ENCODE measurements at places on chromosomes 1 and 21.

- DNase-seq: no peak
Measured at GRCh38 chr1:13754510-13755103, 54.6 kb downstream of the PRDM2 start.

DNA sequence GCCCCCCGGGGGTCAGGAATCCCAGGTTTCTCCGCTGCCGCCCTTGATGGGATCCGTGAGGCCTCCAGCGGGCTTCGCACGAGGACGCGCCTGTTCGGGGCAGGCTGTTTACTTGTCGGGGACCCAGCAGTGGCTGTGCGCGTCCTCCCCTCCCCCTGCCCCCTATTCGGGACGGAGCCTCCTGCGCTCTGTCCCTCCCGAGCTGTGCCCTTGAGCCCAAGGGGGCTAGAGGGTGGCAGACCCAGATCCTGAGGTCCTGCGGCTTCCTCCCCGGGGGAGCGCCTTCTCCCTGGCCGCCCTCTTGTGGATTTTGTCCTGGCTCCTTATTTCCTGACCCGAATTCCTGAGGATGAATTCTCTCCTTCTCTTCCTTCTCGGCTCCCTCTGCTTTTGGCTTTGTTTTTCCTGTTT lies 38.4 kb downstream of the PIK3CD start:
- peak; percentile 51 for DNase-seq

DNA sequence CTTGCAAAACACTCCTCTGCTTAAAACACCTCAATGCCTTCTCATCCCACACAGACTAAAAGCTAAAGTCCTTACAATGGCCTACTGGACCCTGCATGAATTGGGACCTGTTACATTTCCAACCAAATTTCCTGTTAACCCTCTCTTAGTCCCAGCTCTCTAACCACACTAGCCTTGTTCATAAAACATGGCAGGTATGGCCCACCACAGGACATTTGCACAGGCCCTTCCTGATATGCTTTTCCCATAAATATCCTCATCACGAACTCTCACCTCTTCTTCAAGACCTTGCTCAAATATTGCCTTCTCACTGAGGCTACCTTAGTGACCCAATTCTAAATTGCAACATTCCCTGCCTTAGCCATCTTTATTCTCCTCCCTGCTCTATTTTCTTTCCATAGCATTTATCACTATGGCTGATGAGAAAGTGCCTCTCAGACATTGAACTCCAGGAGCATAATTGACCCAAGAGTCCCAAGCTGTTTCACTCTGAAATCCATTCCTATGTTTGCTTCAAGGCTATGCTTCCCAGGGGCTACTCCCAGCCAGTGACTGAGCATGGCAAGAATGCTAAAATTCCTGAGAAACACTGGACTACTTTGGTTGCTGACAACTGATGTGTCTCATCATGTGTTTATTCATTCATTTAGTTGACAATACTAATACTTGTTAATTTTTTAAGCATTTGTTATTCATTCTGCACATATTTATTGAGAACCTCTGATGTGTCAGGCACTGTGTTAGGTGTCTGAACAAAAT lies 2.7 kb upstream of the PALMD start:
- no peak for DNase-seq

GRCh38 chr1:111334169-111334568 lies 43.5 kb downstream of the CHIA start:
- no peak for DNase-seq
